ENCODE measurements at places on chromosomes 5 and 9.

DNA sequence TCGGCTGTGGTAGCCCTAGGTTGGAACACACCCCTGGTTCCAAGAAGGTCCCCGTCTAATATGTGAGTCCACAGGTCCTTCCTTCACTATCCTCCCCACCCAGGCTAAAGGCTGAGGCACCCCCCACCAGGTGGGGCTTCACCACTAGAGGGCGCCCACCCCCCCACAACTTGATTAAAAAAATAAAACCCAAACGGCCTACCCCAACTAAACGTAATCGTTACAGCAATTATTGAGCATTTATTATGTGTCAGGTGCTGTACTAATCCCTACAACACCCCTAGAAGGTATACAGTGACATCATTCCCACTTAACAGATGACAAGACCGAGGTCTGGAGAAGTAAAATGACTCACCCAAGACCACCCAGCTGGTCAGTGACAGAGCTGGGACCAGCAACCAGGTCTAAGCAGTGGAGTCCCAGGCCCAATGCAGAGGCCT, 65.0 kb downstream of the FGF18 start:
- DNase-seq: peak; percentile 24

DNA sequence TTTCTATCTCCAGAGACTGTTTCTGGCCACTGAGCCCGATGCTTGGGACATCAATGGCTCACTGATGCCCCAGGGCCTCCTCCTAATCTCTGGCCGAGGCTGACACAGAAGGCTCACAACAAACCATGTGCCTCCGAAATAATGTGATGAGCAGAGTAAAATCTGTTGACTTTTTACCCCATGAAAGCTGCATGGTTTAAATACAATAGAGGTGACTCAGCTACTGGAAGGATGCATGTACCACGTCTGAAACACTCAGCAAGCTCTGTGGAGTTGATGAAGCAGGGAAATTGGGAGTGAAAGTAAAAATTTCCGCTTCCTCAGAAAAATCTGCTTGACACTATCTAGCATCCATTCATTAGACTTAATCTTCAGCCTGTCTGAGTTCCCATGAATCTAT, 111.1 kb upstream of the EQTN start:
- peak; percentile 12 for DNase-seq

- peak; percentile 22 for DNase-seq
Measured at GRCh38 chr5:55175781-55176175, 2.8 kb upstream of the CDC20B start.

- no peak for DNase-seq
Measured at GRCh38 chr9:13053504-13053903, 226.0 kb downstream of the MPDZ start.

DNA sequence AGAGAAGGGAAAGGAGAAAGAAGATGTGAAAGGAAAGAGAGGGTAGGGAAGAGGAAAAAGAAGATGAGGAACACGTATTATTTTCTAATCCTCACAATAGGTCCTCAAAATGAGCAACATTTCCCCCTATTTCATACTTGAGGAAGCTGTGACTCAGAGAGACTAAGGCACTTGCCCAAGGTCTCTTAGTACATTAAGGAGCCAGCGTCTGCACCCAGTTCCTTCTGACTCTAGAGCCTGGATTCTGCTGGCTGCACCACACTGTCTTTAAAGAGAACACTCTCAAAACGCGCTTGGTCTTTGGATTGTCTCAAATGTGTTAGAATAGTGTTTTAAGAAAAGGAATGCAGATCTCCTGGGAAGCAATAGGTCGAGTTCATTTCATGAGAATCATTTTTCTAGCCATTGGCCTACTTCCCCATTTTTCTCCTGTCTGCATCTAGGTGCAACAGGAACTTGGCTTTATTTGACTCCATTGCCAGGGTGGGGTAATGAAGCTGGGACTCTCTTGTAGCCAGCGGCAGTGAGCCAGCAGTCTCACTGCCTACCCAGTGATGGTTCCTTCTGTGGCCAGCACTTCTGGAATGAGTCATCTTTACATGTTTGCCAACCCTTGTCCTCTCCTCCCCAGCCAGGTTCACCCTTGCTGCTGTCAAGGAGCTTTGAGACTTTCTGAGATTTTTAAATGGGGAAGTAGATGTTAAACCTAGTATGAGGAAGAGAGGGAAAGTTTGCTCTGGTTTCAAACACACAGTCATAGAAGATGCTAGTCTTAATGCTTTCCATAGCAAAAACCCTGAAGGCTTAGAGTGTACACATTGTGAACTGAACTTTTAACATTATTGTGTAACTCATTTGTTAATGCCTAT, 82.7 kb downstream of the DOCK8 start:
- DNase-seq: no peak

GRCh38 chr5:27523629-27524028, 485.2 kb upstream of the CDH9 start:
- DNase-seq: no peak

- no peak for DNase-seq
Measured at GRCh38 chr5:128777052-128777451, 188.2 kb upstream of the SLC27A6 start.

DNA sequence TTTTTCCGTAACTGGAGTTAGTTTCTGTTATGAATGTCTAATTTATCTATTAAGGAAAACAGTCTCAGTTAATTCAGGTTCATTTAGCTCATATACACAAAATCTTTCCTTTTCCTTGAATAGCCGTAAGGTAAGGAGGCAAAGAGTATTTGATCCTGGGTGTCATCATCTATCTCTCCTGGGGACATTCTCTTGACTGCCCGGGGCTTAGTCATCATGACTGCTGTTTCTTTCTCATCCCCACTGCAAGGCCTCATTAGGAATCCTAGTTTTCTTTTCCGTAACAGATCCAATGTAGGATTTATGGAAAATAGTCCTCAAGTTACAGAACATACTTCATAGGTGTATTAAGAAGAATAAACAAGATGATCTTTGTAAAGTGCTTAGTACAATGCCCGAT, 134.9 kb upstream of the CHD1 start:
- no peak for DNase-seq

DNA sequence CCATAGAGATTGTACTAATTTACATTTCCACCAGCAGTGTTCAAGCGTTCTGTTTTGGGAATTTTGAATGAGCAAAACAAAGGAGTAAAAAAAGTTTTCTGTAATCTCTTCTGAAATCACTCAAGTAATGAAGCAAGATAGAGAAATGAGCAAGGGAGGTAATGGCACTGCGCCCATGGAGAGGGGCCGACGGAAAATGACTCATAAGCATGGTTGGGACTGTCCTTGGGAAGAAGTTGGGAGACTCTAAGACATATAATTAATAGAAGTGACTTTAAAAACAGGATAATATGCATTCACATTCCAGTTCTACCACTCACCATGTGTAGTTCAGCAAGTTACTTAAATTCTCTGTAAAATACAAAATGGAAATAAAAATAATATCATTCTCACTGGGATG, 62.5 kb upstream of the C5orf46 start:
- no peak for DNase-seq

DNA sequence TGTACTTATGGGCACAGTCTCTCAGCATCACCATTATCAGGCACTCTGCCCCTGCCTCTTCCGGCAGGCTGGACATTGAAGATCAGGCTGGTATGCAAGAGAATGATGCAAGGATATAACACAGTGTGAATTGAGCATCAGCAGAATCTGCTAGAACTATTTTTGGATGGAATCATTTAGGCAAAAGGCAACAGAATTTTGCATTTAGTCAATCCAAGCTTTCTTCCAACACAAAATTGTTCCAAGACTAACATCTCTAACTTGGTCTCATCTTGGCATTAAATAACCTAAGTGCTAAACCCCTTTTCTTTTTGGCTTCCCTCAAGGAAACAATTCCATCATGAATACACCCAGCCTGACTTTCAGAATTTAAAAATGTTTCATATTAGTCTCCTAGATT, 339.9 kb downstream of the PRELID2 start:
- DNase-seq: no peak

DNA sequence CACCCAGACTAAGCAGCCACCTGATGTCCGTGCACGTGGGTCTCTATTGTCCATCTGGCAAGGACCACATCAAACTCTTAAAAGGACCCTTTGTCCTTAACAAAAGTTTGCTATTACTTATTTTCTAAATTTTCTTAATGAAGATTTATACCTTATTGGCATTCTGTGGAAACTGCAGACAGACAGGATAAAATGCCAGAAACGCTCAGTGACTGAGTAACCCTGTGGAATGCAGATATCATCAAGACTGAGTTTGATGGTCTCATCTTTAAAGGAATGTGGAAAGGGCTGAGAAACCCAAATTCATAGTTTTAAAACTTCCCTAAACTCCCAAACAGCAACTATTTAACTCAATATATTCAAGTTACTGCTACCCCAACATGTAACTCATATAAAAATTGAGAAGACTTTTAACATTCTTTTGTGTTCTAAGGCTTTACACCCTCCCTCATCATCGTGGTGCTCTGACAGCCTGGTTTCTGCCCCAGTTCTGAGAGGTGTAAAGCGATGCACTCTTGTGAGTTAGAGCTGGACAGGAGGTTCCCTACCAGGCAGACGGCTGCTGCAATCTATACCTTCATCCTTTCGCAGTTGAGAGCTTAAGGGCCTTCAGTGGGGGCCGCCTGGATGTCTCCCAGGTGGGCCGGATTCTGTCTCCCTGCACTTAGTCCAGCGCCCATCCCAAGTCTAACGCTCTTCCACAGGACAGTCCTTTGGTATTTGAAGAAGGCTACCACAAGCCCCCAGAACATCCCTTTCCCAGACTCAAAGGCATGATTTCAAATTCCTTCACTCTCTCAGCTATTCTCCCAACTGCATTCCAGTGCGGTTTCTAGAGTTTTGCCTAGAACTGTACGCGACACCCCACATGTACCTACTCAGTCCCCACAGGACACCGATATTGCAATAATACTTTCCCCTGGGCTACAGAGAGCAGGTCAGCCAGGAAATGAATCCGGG, 68.9 kb downstream of the DAP start:
- no peak for DNase-seq

- DNase-seq: no peak
Measured at GRCh38 chr5:130496215-130496614, 592.0 kb downstream of the CHSY3 start.

DNA sequence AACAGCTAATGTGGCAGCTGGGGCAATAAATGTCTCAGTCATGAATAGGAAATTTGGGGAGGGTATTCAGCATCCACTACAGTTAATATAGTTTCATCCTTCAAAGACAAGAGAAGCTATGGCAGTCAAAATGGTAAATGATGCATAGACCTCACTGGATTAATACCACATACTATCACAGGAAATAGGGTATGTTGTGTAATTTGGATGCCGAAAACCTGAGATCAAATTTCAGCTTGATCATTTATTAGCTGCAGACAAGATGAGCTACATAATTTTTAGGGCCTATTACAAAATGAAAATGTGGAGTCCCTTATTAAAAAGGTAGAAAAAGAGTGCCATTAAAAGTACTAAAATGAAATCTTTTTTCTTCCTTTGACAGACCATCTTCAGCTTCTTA, 112.6 kb upstream of the MTAP start:
- peak; percentile 36 for DNase-seq

GRCh38 chr5:39716532-39717028, 291.8 kb upstream of the DAB2 start:
- peak; percentile 58 for DNase-seq

DNA sequence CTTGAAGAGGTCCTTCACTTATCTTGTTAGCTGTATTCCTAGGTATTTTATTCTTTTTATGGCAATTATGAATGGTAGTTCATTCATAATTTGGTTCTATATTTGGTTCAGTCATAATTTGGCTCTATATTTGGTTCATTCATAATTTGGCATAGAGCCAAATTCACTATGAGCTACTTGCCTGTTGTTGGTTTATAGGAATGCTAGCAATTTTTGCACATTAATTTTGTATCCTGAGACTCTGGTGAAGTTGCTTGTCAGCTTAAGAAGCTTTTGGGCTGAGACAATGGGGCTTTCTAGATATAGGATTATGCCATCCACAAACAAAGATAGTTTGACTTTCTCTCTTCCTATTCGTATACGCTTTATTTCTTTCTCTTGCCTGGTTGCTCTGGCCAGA, 142.2 kb downstream of the PLCXD3 start:
- no peak for DNase-seq

DNA sequence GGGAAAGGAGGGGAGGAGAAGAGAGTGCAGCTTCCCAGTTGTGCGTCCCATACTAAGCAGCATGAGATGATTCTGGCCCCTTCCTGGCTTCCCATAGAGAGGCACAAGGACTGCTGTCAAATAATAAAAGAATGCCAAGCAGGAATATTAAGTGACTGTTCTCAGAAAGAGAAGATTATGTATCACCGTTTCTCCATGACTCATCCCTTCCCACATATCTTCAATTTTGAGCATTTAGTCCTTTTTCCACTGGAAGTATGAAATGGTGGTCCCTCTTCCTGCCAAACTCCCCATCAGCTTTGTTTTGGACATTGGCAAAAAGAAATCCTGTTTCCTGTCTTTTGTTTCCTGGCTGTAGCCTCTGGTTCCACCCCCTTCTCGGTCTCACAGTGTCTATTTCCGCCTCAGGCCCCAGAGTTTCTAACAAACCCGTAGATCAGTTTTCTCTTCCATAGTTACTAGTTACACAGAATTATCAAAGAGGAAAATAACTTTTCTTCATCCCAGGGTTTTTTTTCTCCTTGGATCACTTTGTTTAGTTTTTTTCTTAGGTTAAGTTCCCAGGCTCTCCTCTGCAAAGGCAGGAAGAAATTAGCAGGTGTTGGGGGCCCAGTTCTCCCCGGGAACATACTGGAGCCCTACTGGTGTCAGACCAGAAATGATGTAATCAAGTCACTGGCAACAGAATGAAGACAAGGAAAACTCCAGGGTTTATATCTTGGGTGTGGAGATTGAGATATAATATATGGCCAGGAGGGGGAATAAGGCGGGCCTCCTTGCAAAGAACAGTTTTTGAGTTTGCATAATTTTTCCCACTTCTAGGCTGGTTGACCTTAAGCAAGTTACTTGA, 26.4 kb upstream of the ARHGAP26 start:
- peak; percentile 23 for DNase-seq

- DNase-seq: no peak
Measured at GRCh38 chr9:36764364-36765076, 191.8 kb downstream of the MELK start.

DNA sequence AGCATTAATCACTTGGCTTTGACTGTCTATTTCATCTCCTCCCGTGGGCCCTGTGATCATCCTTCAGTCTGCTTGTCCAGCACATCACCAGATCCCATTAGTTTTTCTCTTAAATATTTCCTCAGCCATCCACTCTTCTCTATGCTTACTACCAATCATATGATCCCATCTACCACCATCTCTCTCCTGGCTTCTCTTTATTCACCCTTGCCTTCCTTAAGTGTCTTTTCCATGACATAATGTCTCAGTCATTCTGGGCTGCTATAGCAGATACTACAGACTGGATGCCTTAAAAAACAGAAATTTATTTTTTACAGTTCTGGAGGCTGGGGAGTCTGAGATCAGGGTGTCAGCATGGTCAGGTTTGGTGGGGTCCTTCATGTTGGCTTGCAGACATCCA, 208.4 kb upstream of the PPP1R2B start:
- no peak for DNase-seq

DNA sequence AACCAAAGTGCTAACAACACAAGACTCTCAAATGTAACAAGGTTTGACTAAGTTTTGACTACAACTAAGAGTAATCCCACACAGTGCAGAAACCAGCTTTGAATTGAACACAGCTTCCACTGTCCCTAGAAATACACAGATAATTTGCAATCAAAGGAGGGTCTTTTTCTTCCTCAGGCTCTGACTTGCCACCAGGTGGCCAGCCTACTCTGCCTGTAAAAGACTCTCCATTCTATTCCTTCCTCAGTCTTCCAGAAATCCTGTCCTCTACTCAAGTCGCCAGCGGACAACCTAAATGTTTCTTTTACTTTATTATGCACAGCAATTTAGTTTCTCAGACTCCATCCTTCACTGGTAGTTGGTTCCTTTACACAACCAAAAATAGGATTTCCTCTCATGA, 32.2 kb upstream of the MCTP1 start:
- DNase-seq: no peak

Data from RKO (cell line).